ENCODE measurements at places on chromosomes 7 and 10. TPM values are rescaled to one million over a fixed set of nuclear protein-coding genes. Genes with fewer than 3 reads are reported as not detected.

Gene DENND11
- 0.65 TPM for total RNA-seq

Gene NKX2-3
- total RNA-seq = not detected

Gene CALML3
- total RNA-seq = not detected

Gene HMX2
- 0.58 TPM for total RNA-seq
